Fibroblast of skin of right quadriceps (primary cell): ENCODE measurements at places on chromosomes 6 and 20.

DNA sequence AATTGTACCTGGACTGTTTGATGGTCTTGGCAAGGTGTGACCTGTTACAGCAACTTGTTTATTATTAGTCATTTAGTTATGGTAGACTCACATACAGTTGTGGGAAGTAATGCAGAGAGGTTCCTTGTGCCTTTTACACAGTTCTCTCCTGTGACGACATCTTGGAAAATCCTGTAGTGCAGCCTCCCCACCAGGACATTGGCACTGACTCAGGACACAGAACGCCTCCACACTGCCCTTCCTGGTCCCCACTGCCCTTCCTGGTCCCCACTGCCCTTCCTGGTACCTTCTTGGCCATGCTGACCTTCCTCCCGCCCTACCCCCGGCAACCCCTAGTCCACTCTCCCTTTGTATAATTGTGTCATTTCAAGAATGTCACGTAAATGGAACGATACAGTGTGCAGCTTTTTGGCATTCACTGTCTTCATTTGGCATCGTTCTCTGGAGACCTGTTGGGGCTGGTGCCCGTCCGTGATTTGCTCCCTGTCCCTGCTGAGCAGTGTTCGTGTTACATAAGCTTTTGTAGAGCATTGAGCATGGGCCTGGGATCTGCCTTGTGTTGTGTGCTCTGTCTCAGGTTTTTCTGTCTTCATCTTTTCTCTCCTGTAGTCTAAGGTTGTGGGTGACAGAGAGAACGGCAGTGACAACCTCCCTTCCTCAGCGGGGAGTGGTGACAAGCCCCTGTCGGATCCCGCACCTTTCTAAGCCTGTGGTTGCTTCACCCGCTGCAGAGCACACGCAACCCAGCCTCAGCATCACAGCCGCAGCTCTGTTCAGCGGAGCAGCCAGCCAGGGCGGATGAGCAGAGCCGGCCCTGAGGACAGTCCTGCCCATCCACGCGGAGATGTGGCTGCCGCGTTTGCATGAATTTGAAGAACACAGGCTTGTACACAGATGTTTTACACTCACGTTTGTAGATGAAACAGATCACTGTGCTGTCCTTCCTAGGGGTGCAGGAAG lies 5.4 kb upstream of the DNAJC5 start:
- DNase-seq: no peak

DNA sequence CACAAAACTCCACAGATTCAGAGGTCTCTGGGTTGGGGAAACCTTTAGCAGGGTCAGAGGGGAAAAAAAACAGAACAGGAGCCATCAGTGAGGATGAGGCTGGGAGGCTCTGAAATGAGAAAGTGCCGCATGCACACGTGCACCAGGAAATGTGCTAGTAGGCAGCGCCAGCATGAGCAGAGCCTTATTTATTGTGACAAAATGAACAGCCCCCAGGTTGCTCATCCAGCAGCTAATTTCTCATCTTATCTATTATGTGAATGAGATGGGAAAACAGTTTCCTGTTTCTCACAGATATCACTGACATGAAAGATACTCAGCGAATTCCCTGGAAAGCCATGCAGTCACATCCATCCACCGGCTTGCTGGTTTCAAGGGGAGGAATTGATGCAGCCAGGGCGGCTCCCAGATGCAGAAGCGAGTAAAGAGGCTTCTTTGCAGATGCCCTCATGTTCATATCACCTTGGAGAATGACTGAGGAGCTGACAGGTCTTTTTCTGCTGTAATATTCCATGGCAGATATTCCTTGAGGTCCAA lies 176.1 kb downstream of the MBOAT1 start:
- no peak for DNase-seq

GRCh38 chr6:155287762-155288161 lies 23.9 kb downstream of the CLDN20 start:
- no peak for DNase-seq

DNA sequence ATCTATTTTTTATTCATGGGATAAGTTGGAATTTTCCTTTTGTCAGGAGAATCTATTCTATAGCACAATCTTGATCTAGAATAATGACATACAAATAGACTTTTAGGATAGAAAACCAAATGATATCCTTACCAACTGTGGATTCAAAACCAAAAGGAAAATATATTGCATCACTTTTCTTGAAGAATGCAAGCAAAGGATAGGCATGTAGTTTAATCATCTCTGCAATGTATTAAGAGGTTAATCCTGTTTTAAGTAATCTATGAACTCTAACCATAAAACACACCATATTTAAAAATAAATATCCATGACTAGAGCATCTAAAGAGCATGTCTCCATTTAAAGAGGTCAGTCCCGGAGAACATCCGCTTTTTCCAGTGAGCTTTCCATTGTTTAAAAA lies 106.7 kb upstream of the CNKSR3 start:
- peak; percentile 25 for DNase-seq

- no peak for DNase-seq
Measured at GRCh38 chr20:20489648-20490341, 121.9 kb downstream of the INSM1 start.

DNA sequence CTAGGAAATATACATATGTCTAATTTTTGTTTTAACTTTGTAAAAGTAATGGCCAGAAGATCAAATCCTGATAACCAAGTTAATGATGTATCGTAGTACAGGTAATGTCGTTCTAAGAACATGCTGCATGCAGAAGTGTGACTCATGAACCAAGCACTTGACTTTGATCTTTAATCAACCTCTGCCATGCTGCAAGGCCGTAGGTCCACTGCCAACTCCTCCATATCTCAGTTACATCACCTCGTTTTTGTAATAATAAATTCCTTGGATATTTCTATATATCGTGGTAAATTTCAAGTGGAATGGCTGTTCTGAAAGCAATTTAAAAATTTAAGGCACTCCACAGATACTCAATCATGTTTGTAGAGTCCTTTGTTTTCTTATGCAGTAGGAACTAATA lies 771.7 kb downstream of the EPHA7 start:
- DNase-seq: no peak

DNA sequence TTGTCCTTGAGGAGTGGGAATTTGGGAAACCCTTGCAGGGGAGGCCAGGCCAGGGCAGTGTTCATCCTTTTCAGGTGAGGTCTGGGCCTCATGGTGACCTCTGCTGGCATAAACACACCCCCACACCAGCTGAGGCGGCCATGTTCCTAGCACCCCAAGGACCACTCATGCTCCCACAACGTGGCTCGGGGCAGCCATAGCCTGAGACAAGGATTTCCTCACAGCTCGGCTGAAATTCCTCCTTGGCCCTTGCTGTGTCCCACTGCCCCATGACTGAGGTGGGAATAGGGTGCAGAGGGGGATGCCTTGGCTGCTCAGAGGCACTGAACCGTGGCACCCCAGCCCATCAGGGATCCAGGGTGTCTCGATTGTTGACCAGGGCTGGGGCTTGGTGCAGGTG lies 27.3 kb upstream of the SPDEF start:
- DNase-seq: no peak

GRCh38 chr6:79614326-79615305 lies 16.5 kb upstream of the SH3BGRL2 start:
- no peak for DNase-seq

- no peak for DNase-seq
Measured at GRCh38 chr6:151027295-151027747, 161.8 kb downstream of the MTHFD1L start.

GRCh38 chr20:1906361-1907051 lies 11.3 kb downstream of the SIRPA start:
- DNase-seq: no peak

DNA sequence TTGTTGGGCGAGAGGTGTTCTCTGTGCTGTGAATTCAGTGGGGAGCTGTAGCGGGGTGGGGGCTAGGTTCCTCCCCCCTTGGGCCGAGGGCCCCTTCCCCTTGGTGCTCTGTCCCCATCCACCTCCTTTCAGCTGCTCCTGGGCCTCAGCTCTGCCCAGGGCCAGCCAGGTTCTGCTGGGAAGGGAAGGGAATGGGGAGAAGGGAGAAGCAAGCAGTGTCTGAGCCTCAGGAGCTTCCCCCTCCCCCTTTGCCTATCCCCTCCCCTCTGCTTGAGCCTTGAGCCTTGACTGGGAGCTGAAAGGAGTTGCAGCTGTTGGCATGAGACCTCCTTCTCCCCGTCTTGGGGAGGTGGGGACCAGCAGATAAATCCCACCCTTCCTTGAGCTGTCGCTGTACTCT lies 576 bp upstream of the RRP36 start:
- no peak for DNase-seq
